ENCODE measurements at places on chromosomes 4 and X. TPM values are rescaled to one million over a fixed set of nuclear protein-coding genes. Genes with fewer than 3 reads are reported as not detected.
A peak's percentile ranks its signal among the peaks of the same experiment; 100 is the strongest.

DNA sequence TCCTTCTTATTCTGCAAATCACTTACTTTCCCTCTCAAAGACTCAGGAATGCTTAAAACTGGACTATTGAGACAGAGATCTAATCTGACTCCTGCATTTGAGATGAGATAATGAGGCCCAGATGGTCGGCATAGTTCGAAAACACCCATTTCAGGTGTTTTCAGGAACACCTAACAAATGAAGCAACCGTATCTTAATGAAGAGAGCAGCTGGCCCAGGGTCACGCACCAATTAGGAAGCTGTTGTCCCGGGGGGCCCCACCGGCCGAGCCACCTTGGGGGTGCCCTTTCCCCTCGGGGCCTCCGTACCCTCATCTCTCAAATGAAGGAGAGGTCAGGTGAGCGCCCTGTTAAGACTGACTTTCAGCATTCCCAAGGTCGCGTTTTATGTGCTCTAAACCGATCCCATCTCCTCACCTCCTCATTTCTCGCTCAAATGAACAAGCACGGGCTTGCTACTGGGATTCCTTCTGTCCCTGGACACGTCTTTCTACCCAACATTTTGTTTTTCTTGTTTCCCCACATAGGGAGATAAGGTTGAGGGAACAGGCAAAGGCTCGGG lies 824 bp downstream of the LRPAP1 start:
- peak; percentile 15 for DNase-seq

DNA sequence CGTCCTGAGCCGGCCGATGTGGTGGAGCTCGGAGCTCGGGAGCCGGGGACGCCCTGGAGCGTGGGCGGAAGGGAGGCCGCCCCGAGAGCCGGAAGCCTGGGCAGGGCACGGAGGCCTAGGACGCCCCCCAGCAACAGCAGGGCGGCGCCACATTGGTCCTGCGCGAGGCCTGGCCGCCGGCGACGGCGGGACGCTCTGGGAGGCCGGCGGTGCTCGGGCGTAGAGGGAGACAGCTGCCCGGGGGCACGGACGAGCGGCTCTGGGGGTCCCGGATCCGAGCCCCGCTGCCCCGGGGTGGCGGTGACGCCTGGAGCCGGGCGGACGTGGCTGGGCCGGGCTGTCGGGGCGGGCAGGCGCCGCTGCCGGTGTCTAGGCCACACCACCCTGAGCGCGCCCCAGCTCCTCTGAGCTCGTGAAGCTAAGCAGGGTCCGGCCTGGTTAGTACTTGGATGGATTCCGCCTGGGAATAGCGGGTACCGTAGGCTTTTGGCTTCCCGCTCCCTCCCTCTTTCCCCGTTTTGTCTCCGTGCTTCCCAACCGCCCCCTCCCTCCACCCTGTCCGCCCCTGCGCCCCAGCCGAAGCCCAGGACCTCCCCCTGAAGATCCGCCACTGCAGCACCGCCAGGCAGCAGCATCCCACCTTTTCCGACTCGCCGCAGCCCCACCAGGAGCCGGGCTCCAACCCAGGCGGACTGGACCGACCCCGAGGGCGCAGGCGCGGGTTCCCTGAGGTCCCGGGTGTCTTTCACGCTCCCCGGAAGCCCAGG lies 12.1 kb downstream of the FRG2 start:
- DNase-seq: no peak

DNA sequence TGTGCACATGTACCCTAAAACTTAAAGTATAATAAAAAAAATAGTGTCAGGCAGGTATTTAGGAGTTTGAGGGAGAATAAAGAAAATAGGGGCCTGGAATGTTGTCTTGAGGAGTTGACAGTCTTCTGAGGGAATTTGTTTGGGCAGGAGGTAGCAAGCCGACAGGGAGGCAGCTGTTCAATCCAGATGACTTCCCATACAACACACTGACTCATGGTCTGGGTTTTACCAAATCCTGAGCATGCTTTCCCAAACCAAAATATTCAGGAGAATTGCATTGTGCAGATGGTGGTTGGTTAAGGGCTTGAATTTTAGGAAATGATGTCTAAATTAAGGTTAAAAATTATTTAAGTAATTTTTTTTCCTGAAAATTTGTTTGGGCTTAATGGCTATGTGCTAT lies 430.0 kb downstream of the INPP4B start:
- DNase-seq: no peak

GRCh38 chrX:1433646-1434357 lies 18.9 kb downstream of the ASMTL start:
- DNase-seq: no peak

GRCh38 chr4:149751174-149751573 lies 64.5 kb downstream of the IQCM start:
- no peak for DNase-seq

- no peak for DNase-seq
Observed at GRCh38 chr4:106830879-106831278, 205.2 kb downstream of the DKK2 start.

DNA sequence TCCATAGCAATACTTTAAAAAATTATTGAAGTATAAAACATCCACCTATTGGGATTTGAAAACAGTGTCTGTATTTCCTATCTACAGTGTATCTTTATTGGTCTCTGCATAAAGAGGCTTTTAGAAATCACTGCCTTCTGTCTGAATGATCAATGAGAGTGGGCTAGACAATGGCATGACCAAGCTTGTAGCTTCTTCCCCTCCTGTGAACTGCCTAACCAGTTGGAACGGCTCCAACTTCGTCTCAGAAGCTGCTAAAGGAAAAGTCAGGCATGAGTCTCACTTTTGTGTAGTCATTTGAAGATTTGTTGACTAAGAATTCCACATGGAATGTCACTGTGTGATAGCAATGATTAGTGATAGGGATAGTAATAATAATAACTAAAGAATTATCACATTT lies 64.2 kb downstream of the INTS12 start:
- DNase-seq: peak; percentile 61

The MGARP gene
- total RNA-seq: 2.6 TPM

The PLAC1 gene
- not detected for total RNA-seq
